ENCODE measurements at places on chromosomes 3 and 15.
A peak's percentile ranks its signal among the peaks of the same experiment; 100 is the strongest.

DNA sequence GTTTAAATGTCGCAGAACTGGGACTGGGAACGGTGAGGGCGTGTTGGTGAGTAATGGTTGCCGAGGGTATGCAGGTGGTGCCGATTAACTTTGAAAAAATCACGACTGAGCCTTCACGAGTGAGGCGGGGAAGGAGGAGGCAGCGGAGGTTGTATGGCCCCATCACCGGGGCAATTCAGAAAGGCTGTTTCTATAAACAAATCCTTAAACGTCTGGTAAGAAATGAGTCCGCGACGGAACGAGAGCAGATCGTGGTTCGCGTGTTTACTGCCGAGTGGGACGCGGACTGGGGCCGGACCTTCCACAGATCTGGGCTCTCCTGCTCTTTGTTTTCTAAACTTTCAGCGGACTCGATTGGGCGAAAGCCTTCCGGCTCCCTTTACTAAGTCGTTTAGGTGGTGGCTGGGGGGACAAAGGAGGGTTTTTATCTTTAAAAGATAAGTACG is 2.7 kb downstream of the IGF1R start:
- DNase-seq, result peak; percentile 41
- peak overlapping the region; percentile 89 for H3K27ac ChIP-seq
- H3K36me3 ChIP-seq, result no peaks in the 10 kb centered on the region
- peak overlapping the region; percentile 85 for H3K4me3 ChIP-seq
- no peaks in the 10 kb centered on the region for H3K27me3 ChIP-seq

GRCh38 chr3:188978421-188979171 is 193.2 kb upstream of the TPRG1 start:
- H3K27me3 ChIP-seq, result no peaks in the 10 kb centered on the region
- H3K4me1 ChIP-seq, result no peaks in the 10 kb centered on the region
- no peak overlapping the region for H3K4me3 ChIP-seq
- H3K27ac ChIP-seq, result no peak overlapping the region

DNA sequence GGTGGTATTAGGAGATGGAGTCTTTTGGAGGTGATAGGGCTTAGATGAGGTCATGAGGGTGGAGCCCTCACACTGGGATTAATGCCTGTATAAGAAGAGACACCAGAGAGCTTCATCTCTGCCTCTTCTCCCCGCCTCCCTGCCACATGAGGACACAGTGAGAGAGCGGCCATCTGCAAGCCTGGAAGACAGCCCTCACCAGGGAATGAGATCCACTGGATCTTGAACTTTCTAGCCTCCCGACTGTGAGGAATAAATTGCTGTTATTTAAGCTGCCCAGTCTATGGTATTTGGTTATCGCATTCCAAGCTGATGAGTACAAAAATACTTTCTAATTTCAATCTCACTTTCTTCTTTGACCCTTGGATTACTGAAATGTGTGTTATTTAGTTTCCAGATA is 121.4 kb downstream of the OCA2 start:
- H3K36me3 ChIP-seq, result no peaks in the 10 kb centered on the region
- H3K27me3 ChIP-seq, result no peaks in the 10 kb centered on the region
- no peaks in the 10 kb centered on the region for H3K4me1 ChIP-seq
- no peak overlapping the region for H3K27ac ChIP-seq
- DNase-seq, result no peak

DNA sequence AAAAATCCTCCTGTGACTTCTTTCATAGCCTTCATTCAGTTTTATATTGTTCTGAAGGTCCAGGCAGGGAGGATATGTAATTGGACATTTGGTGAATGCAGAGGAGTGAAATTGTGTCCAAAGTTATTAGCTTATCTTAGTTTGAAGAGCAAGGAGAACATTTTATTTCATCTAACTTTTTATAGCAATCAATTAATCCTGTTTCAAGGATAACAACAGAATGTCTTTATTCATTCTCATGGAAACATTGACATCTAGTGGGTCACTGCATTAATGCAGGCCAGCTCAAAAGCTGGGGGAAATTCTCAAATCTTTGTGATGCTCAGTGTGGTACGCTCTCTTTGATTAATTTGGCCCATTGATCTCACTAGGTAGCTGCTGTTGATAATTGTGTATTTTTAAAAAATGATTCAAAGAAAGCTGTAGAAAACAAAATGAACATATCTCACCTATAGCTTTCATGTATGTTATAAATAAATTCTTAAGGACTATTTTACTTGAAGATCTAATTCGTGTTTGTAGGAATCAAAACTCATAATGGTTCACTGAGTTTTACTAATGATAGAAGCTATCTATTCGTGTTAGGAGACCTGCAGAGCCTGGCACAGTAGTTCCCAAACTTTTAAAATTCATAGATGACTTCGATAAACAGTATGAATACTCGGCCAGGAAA is 150.8 kb upstream of the KCNMB2 start:
- no peaks in the 10 kb centered on the region for H3K36me3 ChIP-seq
- no peak overlapping the region for H3K27ac ChIP-seq
- no peaks in the 10 kb centered on the region for H3K4me1 ChIP-seq
- no peak overlapping the region for H3K4me3 ChIP-seq
